ENCODE measurements at places on chromosomes 1 and 21.

GRCh38 chr1:228312136-228312764, 94.4 kb downstream of the TRIM11 start:
- no peaks in the 10 kb centered on the region for H3K36me3 ChIP-seq
- H3K27me3 ChIP-seq = no peaks in the 10 kb centered on the region
- H3K4me1 ChIP-seq = no peaks in the 10 kb centered on the region
- H3K27ac ChIP-seq = no peak overlapping the region

DNA sequence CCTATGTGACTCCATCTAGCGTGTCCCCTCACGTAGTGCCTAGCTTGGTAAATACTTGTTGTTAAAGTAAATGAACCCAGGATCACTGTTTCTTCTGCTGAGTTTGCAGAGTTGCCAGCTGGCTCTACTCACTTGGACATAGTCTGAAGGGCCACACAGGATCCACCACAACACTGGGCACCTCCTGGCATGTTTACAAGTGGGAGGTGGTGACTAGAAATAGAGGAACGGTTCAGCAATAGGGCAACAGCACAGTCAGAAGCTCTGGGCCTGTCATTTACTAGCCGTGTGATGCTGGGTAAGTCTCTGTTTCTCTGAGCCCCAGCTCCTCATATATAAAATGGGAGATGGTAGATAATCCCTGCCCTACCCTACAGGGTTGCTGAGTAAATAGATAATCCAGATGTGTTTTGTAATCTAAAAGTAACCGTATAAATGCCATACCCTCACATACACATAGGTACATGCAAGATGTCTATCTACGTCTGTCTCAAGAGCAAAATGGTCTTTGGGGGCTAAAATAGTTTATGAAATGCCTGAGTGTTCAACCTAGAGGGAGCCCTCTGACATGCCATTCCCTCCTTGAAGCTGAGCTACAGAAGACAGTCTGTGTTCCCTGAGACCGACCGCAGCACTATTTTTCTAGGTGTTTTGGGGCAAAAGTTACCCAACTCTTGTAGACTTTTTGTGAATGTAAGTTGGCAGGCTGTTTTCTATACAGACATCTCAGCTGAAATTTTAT, 20.5 kb downstream of the RNF220 start:
- no peak overlapping the region for H3K27ac ChIP-seq
- H3K4me3 ChIP-seq = no peak overlapping the region
- H3K27me3 ChIP-seq = no peaks in the 10 kb centered on the region
- no peak for DNase-seq
- peaks cover 23% of the 10 kb centered on the region for H3K4me1 ChIP-seq
- H3K36me3 ChIP-seq = no peaks in the 10 kb centered on the region

- H3K4me3 ChIP-seq = no peak overlapping the region
- H3K4me1 ChIP-seq = no peaks in the 10 kb centered on the region
- DNase-seq = no peak
- H3K27ac ChIP-seq = no peak overlapping the region
- H3K36me3 ChIP-seq = no peaks in the 10 kb centered on the region
Observed at GRCh38 chr1:7400566-7400965, 370.5 kb upstream of the VAMP3 start.

- no peak overlapping the region for H3K4me3 ChIP-seq
- peaks cover 15% of the 10 kb centered on the region for H3K36me3 ChIP-seq
- DNase-seq = no peak
Observed at GRCh38 chr1:12339811-12340543, 110.1 kb downstream of the VPS13D start.

- H3K27me3 ChIP-seq = no peaks in the 10 kb centered on the region
- no peak for DNase-seq
- H3K27ac ChIP-seq = peak overlapping the region; percentile 99
- no peaks in the 10 kb centered on the region for H3K36me3 ChIP-seq
- no peak overlapping the region for H3K4me3 ChIP-seq
Observed at GRCh38 chr1:8425781-8426161, 107.9 kb downstream of the SLC45A1 start.

DNA sequence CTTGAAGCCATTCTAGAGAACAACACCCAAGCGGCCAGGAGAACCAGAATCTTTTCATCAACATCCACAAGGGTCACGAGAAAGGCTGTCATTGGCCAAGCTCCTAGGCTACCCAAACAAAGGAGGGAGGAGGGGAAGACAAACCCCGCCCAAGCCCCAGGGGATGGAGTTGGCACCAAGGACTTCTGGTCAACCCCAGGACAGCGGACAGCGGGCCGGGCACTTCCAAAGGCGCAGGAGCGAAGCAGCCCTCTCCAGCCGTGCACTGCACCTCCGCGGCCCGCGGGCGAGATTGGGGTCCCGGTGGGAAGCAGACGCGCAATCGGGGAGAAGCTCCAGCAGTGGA, at the start of gene CLIC6:
CLIC6 (plus strand) TSS at position 192 of the 346 bp plus-strand sequence. CDS start 395 bp downstream, outside the sequence.
- H3K4me1 ChIP-seq = peaks cover 18% of the 10 kb centered on the region
- peak within 1 kb of the TSS; percentile 61 for H3K4me3 ChIP-seq
- no peaks in the 10 kb centered on the region for H3K36me3 ChIP-seq
- peak; percentile 80 for DNase-seq
- H3K27ac ChIP-seq = peak within 1 kb of the TSS; percentile 47

GRCh38 chr1:2432441-2432844, 20.1 kb upstream of the PEX10 start:
- peaks cover 93% of the 10 kb centered on the region for H3K27me3 ChIP-seq
- no peak for DNase-seq
- no peak overlapping the region for H3K27ac ChIP-seq

DNA sequence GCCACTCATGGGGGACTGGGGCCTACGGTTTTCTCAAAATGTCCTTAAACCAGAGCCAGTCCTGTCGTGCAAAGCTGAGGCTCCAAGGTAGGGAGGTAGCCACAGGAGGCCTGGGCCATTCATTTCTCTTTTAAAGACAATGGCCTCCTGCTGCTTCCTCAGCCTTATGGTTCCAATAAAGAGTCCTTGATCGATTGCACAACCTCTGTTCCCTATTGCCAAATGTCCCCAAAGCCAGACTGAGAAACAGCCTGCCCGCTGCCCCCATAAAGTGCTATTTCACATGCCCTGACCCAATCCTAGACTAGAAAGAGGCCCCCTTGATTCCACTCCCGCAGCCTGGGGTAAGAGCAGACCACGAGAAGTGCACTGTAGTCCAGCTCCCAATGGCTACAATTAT, 166.7 kb downstream of the CLIC6 start:
- no peak overlapping the region for H3K4me3 ChIP-seq
- peak; percentile 75 for DNase-seq
- H3K27me3 ChIP-seq = no peaks in the 10 kb centered on the region
- H3K4me1 ChIP-seq = peaks cover 12% of the 10 kb centered on the region

Data from tibial artery (tissue), 4 donors.